ENCODE measurements at places on chromosomes 7 and 10.
A peak's percentile ranks its signal among the peaks of the same experiment; 100 is the strongest.

DNA sequence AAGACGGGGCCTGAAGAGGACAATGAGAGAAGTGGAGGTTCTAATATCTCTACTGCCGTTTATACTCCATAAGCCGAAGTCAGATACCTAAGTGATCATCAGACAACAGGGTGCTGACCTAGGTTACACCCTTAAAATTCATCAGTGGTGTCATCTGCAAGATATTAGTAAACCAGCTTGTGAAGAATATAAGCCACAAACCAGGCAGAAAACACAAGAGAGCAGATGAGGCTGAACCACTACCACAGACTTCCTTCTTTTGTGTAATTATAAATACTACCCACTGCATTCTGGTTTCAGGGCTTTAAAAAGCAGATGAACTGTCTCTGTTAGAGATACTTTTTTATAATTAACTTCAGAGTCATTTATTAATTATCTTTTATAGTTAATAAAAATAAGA lies 69.0 kb upstream of the LRRC17 start:
- no peak for DNase-seq

GRCh38 chr7:43785420-43785819 lies 26.9 kb downstream of the BLVRA start:
- no peak for DNase-seq

DNA sequence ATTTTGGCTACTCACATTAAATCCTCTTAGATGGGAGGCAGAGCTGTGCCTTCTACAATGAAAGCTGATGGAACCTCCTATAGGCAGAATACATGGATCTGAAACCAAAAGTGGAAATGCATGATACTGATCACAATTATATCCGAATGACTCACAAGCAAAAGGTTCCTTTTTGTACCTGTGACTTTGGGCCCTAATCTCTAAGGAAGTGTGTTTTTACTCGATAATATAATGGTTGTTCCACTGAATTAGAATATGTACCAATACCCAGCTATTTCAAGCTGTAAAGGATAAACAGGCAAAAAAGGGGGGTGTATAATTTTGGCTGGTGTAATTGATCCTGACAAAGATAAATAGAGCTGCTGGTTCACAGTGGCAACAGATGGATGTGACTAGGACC lies 17.6 kb upstream of the LAMB1 start:
- no peak for DNase-seq

GRCh38 chr10:47057471-47057870 lies 146.2 kb downstream of the PTPN20 start:
- no peak for DNase-seq

- peak; percentile 68 for DNase-seq
These were observed 3.1 kb upstream of the CUX1 start for GRCh38 chr7:101814081-101814990.

DNA sequence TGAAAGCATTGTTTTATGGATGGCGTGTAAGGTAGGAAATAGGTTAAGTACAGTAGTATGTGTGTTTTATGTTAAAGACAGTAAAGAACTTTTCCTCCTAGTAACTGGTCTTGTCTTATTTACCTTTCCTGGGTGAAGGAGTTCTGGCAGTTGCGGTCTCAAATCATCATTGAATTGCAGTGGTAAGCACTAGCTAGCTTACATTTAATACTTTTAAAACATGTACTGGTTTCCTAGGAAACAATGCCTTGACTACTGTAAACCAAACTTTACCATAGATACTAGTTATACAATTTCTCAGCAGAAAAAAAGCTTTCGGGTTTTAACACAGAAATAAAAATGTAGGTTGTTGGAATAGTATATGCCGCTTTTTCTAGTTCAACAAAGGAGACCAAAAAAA lies 37.7 kb downstream of the PRKG1 start:
- no peak for DNase-seq

- DNase-seq: no peak
These were observed 44.2 kb upstream of the TES start for GRCh38 chr7:116166156-116166555.

- DNase-seq: no peak
These were observed 1186.5 kb downstream of the TYW1 start for GRCh38 chr7:68183176-68183575.

GRCh38 chr10:101018118-101018599 lies 12.8 kb downstream of the PDZD7 start:
- DNase-seq: no peak

DNA sequence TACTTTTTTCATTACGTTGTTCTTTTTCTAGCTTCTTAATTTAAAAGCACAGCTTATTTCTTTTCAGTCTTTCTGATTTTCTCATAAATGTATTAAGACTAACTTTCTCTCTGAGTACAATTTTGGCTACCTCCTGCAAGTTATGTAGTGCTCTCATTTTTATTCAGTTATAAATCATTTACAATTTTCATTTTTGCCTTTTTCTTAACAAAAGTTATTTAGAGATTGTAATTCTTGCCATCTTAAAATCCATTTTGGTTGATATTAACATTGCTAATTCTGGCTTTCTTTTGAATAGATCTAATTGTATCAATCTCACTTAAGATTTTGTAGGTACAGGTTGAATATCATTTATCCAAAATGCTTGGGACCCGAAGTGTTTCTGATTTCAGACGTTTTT lies 97.2 kb upstream of the LRRC4 start:
- no peak for DNase-seq

DNA sequence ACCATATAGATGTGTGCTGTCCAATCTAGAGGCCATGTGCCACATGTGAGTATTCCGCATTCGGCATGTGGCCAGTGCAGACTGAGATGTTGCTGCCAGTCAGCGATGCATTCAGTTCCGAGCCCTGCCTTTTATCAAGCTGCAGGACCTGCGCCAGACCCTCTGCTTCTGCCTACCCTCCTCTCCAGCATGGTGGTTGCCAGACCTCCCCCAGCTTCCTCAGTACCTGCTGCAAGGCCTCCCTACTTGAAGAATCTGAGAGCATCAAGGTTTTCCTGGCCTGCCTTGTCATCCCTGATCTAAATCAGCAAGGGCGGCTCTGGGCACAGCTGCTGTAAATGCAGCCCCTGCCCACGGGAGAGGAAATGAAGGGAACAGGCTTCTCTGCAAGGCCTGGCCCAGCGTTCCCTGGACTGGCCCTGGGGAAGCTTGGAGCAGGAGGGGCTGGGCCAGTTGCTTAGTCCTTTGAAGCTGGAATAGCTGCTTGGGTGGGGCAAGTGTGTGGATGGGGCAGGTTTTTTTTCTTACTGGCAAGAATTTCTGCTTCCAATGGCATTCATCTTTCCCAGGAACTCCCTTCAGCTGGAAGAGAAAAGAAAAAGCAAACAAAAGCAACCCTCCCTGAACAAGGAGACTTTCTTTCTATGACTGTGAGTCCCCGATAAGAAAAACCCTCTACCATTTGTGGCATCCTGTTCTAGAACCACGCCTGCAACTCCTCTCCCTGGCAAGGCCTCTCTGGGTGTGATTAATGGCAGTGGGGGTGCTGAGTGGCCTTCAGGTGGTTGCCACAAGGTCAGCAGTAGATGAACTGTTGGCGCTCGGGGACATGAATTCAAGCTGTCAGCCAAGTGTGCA lies 93.0 kb downstream of the NHLRC2 start:
- no peak for DNase-seq

GRCh38 chr10:121199081-121199480 lies 347.9 kb downstream of the WDR11 start:
- no peak for DNase-seq

GRCh38 chr7:131302876-131303707 lies 24.6 kb upstream of the MKLN1 start:
- DNase-seq: peak; percentile 25

DNA sequence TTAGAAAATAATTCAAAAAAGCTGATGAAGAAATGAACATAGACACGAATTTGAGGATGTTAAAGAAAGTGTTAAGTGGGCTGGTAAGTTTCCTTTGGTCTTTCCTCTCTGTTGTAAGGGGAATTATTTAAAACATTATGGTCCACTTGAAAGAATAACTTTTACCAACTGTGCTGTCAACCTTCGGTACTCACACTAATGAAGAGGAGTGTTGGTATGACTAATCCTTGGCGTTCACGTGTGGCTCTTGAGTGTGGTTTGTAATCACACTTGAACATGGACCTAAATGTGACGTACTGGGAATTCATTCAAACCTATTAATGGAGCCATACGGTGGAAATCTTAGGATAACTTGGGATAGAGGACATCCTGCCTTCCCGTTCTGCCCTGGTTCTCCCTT lies 41.3 kb downstream of the TBXAS1 start:
- DNase-seq: no peak

DNA sequence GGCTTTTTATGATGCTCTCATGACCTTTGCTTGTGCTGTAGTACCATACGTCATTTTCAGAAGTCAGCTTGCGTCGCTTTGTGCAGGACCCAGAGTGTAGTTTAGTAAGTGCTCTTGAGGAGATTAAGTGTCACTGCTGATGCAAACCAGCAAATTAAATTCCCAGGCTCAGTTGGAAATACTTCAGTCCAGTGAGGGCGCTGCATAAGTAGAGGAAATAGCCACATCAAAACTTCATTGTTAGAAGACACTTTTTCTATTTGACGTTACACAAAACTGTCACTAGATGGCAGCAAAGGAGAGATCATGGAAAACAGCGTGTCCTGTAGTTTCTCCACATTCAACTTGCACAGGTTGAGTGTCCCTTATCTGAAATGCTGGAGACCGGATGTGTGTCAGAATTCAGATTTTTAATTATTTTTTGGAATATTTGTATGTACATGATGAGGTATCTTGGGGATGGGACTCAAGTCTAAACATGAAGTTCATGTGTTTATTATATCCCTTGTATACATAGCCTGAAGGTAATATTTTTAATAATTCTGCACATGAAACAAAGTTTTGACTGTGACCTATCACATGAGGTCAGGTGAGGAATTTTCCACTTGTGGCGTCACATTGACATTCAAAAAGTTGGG lies 7.9 kb downstream of the ZNF22 start:
- no peak for DNase-seq

DNA sequence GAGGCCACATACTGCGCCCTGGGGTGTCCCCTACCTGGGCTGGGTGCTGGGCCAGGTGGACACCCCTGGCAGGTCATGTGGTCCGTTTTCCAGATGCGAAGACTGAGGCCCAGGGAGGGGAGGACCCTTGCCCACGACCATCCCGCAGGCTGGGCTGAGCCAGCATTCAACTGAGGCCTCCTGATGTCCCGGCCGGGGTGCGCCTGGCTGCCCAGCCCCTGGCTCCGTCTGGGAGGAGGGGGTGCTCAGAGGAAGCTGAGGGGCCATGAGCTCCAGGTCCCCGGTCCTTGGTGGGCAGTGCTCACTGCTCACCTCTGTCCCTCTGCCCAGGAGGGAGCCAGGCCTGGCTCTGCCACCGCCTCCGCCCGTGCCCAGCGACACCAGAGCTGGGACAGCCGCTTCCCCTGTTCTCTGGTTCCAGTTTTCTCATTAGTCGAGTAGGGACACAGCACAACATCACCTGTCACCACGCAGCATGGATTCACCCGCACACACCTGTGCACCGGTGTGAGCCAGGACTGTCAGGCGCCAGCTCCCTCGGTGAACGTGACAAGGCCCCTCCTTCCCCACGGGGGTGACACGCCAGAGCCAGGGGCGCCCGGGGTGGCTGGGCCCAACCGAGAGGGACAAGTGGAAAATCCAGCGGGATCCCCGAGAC lies 139.7 kb downstream of the ELFN1 start:
- no peak for DNase-seq

DNA sequence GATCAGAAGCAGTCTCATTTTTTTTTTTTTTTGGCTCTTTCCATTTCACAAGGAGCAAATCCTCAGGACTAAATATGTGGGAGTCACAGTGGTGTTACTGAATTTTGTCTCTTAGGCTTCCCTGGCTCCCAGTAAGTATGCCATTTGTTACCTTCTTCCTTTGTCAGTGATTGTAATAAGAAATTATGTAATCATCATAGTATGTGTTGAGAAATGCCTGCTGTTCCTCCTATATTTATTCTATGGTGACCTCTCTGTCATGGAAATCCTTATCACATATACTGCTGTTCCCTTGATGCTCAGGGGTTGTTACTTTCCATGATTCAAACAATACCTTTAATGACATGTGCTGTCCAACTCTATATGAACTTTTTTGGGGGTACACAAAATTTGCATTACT lies 4.8 kb upstream of the OR9A4 start:
- DNase-seq: no peak

DNA sequence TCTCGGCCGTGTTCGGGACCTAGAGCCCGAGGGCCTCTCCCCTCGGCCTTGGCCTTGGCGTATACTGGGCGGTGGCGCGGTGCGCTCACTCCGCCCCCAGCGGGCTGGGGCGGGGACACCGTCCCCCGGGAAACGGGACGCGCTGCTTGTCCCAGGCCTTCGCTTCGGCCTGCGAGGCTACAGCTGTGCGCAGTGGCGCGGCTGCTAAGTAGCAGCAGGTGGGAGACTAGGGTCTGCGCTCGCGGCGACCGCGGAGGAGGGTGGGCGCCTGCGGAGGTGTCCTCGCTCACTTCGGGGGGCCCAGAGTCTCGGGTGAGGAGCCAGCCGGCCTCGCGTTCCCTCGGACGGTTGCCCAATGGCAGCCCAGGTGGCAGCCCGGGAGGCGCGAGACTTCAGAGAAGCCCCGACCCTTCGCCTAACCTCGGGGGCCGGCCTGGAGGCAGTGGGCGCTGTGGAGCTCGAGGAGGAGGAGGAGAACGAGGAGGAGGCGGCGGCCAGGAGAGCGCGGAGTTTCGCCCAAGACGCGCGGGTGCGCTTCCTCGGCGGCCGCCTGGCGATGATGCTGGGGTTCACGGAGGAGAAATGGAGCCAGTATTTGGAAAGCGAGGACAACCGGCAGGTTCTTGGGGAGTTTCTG lies at the start of gene DNAH11:
Gene DNAH11, plus strand, starts transcription at position 149 of the 637 bp plus-strand sequence. Its CDS starts 207 bp downstream, at position 356.
- no peak for DNase-seq

GRCh38 chr10:14880229-14880628 lies 1.6 kb downstream of the SUV39H2 start:
- no peak for DNase-seq

DNA sequence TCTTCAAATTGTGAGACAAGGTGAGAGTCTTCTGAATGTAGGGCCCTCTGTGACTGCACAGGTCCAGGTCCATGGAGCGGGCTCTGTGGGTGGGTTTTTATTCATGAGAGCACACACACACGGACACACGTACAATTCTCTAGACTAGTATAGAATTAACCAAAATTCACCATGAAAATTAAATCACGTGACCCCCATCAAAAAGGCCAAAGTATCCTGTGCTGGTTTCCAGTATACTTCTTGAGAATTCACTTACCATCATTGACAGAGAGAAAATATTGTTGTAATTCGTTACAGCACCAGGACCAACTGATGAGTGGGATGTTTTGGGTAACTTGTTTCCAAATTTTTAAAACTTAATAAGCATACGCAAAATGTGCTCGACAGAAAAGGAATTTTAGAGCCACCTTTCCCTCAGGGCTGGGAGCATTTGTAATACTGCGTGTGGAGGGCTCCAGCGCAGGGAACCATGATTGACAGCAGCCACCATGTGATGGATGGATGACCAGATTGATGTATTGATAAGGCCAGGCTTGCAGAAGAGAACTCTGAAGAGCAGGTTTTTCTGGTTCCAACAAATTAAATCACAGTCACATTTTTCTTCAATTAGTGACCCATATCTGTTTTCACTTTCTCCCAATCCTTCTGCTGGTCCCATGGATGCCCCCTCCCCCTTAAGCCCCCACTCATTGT lies 14.9 kb upstream of the DNTT start:
- DNase-seq: no peak

GRCh38 chr10:36721871-36722270 lies 403.5 kb upstream of the ANKRD30A start:
- DNase-seq: no peak

GRCh38 chr10:28738200-28738599 lies 60.9 kb downstream of the BAMBI start:
- DNase-seq: no peak

GRCh38 chr10:30186371-30186875 lies 127.0 kb upstream of the JCAD start:
- DNase-seq: no peak
